ENCODE measurements at places on chromosomes 5 and 9. TPM values are rescaled to one million over a fixed set of nuclear protein-coding genes. Genes with fewer than 3 reads are reported as not detected.

- H3K4me1 ChIP-seq = peaks cover 2% of the 10 kb centered on the region
- no peak overlapping the region for H3K4me3 ChIP-seq
- H3K27ac ChIP-seq = no peak overlapping the region
- peaks cover 4% of the 10 kb centered on the region for H3K36me3 ChIP-seq
- DNase-seq = no peak
Measured at GRCh38 chr9:122418016-122418415, 47.2 kb downstream of the PTGS1 start.

DNA sequence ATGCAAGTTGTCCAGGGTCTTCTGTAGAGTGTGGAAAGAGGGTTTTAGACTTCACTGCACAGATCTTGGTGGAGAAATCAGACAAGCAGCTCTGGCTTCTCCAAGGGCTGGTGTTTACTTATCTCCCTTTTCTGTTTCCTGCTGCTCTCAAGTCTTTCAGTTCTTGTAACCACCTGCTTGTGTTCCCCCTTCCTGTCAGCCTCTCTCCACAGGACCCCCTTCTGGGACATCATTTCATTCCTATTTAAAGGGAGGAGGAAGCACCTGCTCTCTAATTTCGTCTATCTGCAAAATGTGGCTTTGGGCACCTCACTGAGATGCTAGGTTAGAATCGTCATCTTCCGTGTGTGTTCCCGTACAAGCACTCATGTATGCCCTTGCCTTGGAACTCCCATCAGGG is 636.2 kb downstream of the MTRR start:
- no peak overlapping the region for H3K4me3 ChIP-seq
- no peaks in the 10 kb centered on the region for H3K27me3 ChIP-seq
- H3K27ac ChIP-seq = no peak overlapping the region

- no peaks in the 10 kb centered on the region for H3K36me3 ChIP-seq
- DNase-seq = no peak
- no peaks in the 10 kb centered on the region for H3K27me3 ChIP-seq
- no peak overlapping the region for H3K27ac ChIP-seq
Measured at GRCh38 chr5:76283670-76284069, 119.4 kb upstream of the IQGAP2 start.

DNA sequence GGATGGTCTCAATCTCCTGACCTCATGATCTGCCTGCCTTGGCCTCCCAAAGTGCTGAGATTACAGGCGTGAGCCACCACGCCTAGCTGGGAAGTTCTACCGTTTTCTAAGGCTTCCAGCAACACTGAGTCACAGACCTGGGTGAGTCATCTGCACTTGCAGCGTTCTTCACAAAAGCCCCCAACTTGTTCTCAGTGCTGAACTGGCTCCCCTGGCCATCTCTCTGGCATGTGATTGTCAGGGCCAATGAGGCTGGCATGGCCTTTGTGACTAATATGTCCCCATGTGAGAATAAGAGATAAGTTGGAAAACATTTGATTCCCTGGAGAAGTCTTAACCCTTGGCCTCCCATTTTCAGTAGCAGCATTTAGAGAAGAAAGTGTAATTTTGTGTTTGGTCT is 124.4 kb downstream of the WDR41 start:
- no peak overlapping the region for H3K27ac ChIP-seq
- no peaks in the 10 kb centered on the region for H3K27me3 ChIP-seq
- no peak overlapping the region for H3K4me3 ChIP-seq
- no peaks in the 10 kb centered on the region for H3K36me3 ChIP-seq
- H3K4me1 ChIP-seq = no peaks in the 10 kb centered on the region

Gene DNAJB5
- 1.4 TPM for total RNA-seq

GRCh38 chr9:128846680-128847030 is 17.1 kb upstream of the SPOUT1 start:
- no peak overlapping the region for H3K4me3 ChIP-seq
- no peak overlapping the region for H3K27ac ChIP-seq
- no peak for DNase-seq
- H3K36me3 ChIP-seq = peaks cover 2% of the 10 kb centered on the region

- peaks cover 2% of the 10 kb centered on the region for H3K36me3 ChIP-seq
- no peak overlapping the region for H3K27ac ChIP-seq
- DNase-seq = no peak
- no peaks in the 10 kb centered on the region for H3K4me1 ChIP-seq
Measured at GRCh38 chr5:2155556-2155955, 272.8 kb upstream of the IRX4 start.

GRCh38 chr9:91433180-91433579 is 9.5 kb upstream of the NFIL3 start:
- H3K36me3 ChIP-seq = no peaks in the 10 kb centered on the region
- H3K27me3 ChIP-seq = peaks cover 46% of the 10 kb centered on the region
- no peak overlapping the region for H3K27ac ChIP-seq
- no peak for DNase-seq
- H3K4me1 ChIP-seq = peaks cover 5% of the 10 kb centered on the region

DNA sequence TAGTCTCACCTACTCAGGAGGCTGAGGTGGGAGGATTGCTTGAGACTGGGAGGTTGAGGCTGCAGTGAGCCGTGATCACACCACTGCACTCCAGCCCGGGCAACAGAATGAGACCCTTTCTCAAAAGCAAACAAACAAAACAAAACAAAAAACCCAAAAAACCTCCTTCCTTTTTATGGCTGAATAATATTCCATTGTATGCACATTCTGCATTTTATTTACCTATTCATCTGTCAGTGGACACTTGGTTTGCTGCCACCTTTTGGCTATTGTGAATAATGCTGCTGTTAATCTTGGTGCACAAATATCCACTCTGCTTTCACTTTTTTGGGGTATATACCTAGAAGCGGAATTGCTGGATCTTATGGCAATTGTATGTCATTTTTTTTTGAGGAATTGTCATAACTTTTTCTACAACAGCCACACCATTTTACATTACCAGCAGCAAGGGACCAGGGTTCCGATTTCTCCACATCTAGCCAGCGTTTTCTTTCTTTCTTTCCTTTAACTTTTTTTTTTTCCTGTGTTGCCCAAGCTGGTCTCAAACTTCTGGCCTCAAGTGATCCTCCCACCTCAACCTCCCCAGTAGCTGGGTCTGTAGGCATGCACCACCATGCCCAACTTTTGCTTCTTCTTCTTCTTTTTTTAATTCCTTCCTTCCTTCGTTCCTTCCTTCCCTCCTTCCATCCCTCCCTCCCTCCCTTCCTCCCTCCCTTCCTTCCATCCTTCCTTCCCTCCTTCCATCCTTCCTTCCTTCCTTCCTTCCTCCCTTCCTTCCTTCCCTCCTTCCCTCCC is 30.6 kb downstream of the NKX2-5 start:
- peaks cover 64% of the 10 kb centered on the region for H3K27me3 ChIP-seq
- H3K4me1 ChIP-seq = peaks cover 7% of the 10 kb centered on the region
- H3K4me3 ChIP-seq = no peak overlapping the region
- H3K36me3 ChIP-seq = peaks cover 5% of the 10 kb centered on the region

DNA sequence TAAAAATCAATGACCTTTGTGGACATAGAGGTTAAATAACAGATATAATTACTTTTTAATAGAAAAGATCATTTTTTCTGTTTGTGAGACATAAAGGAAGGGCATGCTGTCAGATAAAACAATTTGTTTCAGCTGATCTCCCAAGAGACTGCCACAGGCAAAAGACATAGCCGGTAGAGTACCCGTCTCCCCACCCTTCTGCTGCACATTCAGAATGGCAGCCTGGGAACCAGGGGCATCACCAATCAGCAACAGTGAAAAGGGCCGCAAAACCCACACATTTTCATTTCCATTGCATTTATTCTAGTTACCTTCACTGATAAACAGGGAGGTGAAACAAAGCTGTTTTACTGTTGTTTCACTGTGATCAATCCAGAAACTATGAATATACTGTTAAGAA is 357.7 kb downstream of the ARRDC3 start:
- DNase-seq = no peak
- H3K4me1 ChIP-seq = no peaks in the 10 kb centered on the region
- no peak overlapping the region for H3K4me3 ChIP-seq
- H3K27ac ChIP-seq = no peak overlapping the region
- H3K36me3 ChIP-seq = peaks cover 2% of the 10 kb centered on the region
- H3K27me3 ChIP-seq = peaks cover 10% of the 10 kb centered on the region

Gene SPATA31C1
- not detected for total RNA-seq

DNA sequence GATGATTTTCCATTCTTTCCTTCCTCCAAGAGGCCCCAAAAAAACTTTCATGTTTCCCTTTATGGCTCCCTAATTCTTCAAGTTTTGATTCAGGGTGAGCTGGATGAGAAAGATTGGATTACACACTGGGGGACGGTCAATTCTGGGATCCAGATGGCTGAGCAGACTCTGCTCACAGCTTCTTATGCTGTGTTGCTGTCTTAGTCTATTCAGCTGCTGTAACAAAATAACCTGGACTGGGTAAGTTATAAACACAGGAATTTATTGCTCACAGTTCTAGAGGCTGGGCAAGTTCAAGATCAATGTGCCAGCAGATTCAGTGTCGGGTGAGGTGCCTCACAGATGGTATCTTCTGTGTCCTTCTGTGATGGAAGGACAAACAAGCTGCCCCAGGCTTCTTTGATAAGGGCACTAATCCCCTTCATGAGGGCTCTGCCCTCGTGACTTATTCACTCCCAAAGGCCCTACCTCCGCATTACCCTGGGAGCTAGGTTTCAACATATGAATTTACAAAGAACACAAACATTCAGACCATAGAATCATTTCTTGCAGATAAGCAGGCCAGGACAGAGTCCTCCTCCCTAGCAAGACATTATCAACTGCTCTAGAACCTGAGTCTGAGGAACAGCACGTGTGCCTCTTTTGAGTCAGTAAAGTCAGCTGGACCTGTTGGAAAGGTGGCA is 23.1 kb upstream of the SMAD5 start:
- no peak overlapping the region for H3K4me3 ChIP-seq
- peaks cover 2% of the 10 kb centered on the region for H3K4me1 ChIP-seq
- H3K27me3 ChIP-seq = peaks cover 20% of the 10 kb centered on the region

DNA sequence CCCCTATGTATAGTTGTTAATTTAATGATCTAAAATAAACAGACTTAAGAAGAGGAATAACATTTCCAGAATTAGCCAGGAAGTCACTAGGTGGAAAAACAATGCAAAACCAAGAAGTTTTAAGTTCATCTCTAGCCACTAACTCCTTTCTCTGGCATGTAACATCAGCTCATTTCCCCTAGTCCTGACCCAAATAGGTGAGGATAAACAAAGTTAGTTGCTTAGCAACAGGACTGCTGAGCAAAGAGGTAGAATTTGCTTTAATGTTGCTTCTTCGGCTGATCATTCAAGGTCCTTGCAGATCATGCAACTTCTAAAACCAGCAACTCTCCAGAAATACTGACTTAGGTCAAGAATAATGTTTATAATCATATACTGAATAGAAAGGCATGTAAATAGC is 675.8 kb downstream of the CETN3 start:
- H3K4me1 ChIP-seq = no peaks in the 10 kb centered on the region
- no peak overlapping the region for H3K27ac ChIP-seq
- H3K36me3 ChIP-seq = no peaks in the 10 kb centered on the region
- H3K4me3 ChIP-seq = no peak overlapping the region

Gene LMX1B
- not detected for total RNA-seq

DNA sequence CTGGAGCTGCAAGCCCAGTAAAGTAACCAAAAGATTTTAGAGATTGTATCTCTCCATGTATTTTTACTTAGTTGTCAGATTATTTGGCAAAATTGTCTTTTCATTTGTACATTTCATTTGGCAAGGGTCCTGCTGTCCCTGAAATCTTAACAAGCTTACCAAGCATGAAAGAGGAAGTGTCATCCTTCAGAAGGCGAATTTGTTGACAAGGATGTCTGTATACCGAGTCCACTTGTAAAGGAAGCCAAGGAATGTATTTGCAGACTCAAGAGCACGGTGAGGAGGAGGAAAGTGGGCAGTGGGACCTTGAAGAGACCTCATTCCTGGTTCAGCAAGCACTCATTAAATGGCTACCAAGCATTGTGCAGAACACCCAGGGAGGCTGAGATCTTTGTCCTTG is 7.5 kb upstream of the OTULINL start:
- DNase-seq = no peak
- no peak overlapping the region for H3K4me3 ChIP-seq
- no peak overlapping the region for H3K27ac ChIP-seq
- H3K36me3 ChIP-seq = no peaks in the 10 kb centered on the region

Gene CORO2A
- total RNA-seq = 16.6 TPM

Gene LEAP2
- total RNA-seq = 1.0 TPM

GRCh38 chr5:72465066-72465465 is 42.1 kb downstream of the ZNF366 start:
- H3K4me1 ChIP-seq = peaks cover 2% of the 10 kb centered on the region
- no peak overlapping the region for H3K4me3 ChIP-seq
- no peaks in the 10 kb centered on the region for H3K36me3 ChIP-seq
- H3K27ac ChIP-seq = no peak overlapping the region

Gene DND1
- 1.9 TPM for total RNA-seq

DNA sequence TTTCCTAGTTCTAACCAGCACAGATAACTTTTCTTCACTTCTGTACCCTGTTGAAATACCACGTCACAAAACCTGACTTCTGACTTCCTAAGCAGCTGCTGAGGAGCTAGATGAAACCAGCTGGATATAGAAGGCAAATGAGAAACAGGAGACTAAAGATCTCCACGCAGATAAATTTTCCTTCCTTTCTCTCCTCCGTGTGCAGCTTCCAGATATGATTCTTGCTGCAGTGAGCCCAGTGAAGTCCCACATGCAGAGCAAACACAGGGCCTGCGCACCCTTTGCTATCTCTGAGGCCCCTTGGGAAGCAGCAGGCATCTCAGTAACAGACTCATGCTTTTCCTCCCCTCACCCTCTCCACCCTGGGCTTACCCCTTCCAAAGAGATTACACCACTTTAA is 1638.3 kb downstream of the MAT2B start:
- no peak for DNase-seq
- no peak overlapping the region for H3K27ac ChIP-seq
- no peak overlapping the region for H3K4me3 ChIP-seq
- no peaks in the 10 kb centered on the region for H3K27me3 ChIP-seq

GRCh38 chr9:130664251-130665028 is at the start of gene PRDM12:
Gene PRDM12, plus strand, starts transcription at chr9:130664594. Its CDS starts 60 bp downstream, at chr9:130664654.
- DNase-seq = no peak
- no peak within 1 kb of the TSS for H3K27ac ChIP-seq
- peaks cover 20% of the 10 kb centered on the region for H3K4me1 ChIP-seq
- peaks cover 48% of the 10 kb centered on the region for H3K27me3 ChIP-seq
- H3K4me3 ChIP-seq = peak within 1 kb of the TSS; percentile 87

Gene BARHL1
- not detected for total RNA-seq

DNA sequence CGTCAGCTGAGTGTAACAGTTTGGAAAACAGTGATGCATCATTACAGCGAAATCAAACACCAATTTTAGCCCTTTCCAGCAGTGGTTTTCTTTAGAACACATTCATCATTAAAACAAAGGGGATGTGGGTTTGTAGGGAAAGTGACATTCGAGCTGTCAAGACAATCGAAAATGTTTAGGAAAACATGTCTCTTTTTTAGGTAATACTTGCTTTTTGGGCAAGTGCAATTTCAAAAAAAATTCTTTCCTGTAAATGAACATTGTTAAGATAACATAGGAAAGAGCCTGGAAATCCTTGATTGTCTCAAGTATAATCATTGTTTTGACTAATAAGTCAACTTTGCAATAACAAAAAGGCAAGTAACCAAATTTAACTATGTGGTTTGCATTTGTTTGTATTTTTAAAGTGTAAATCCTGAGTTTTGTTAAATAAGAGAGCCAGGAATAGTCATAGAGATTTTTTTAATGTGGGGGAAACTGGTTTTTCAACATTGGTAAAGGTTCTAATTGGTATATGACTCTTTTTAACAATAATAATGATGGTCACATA is 182.5 kb downstream of the TTLL11 start:
- peaks cover 2% of the 10 kb centered on the region for H3K36me3 ChIP-seq
- H3K27me3 ChIP-seq = no peaks in the 10 kb centered on the region
- no peak overlapping the region for H3K4me3 ChIP-seq
- peaks cover 3% of the 10 kb centered on the region for H3K4me1 ChIP-seq
- no peak for DNase-seq
- H3K27ac ChIP-seq = no peak overlapping the region

Gene GPRIN1
- 0.57 TPM for total RNA-seq
